ENCODE measurements at places on chromosomes 12 and 14.

DNA sequence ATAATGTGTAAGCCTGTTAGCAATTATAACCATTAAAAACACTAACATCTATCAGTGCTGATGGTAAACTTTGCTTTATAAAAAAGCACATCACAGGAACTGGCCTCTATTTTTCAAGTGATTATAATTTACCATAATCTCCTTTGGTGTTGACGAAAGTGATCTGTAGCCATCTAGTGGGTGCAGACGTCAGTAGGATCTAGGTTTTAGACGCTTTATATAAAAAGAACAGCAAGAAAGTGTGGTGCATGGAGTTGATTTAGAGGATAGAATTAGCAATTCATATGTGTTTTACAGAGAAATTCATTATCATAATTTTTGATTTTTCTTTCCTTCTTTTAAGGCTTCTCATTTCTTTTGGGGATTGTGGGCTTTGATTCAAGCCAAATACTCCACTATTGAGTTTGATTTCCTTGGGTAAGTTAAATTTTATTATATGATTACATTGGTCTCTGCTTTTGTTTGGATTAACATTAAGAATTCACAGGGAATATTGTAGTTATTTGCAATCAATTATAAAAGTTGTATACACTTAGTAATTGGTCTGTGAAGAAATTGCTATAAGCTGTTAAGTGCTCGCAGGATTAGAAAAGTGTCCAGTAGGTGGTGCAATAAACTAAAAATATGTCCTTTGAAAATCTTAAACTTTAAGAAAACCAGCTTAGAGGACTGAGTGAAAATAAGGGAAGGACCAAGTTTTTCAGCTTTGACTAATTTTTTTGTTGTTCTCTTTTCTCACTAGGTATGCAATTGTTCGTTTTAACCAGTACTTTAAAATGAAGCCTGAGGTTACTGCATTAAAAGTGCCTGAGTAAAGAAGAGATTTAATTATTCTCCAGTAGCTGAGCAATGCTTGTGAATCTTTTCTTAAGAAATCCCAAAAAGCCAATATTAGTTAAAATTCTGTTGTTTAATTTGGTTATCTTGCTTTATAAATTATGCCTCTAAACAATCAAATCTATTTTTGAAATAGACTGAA, 59.5 kb downstream of the ETNK1 start:
- DNase-seq = no peak

- DNase-seq = no peak
Observed at GRCh38 chr12:9843407-9843806, 16.1 kb downstream of the KLRF1 start.

DNA sequence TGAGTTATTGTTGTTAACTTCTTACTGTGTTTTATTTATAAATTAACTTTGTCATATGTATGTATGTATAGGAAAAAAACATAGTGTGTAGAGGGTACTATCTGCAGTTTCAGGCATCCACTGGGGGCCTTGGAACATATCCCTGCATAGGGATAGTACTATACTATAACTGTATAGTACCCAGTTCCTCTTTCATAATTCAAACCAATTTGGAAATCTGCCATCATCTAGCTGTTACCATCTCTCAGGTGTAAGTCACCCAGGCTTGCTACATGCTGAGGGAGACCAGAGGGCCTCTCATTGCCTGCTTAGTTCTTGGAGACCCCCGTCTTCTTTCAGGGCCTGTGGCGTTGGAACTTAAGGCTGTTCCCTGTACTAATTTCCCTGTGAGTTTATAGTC, 12.9 kb upstream of the DCD start:
- DNase-seq = no peak

DNA sequence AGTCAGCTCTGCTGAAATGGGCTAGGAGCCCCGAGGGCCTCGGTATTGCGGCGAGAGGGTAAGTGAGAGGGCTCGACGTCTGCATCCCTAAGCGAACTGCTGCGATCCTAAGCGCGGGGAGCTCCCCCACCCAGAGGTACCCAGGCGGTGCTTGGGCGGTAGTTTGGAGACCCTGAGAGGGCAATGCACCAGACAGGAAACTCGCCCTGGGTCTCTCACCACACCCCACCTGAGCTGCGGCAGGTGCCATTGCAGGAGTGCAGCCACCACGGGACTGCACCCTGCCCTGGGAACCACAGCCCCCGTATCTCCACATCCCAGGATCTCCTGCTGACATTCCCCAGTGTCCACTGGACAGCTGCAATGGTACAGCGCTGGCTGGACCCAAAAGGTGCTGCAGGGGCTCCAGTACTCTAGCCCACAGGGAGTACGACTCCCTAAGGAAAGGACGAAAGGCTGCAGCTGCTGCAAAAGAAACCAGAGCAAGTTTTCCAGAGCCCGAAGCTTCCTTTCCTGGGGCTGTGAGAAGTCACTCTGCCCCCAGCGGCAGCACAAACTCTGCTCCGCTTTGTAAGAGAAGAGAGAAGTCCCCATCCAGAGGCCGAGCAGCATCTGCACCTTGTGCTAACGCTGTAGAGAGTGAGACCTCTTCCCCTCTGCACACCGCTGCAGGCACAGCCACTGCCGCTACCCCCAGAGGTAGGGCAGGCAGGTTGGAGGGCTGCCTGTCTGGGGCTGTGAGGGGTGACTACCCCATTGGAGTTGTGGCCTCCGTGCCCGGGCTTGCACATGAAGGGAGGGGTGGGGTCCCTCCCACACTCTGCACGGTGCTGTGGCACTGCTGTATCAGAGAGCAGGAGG, 31.1 kb upstream of the MON2 start:
- DNase-seq = no peak

DNA sequence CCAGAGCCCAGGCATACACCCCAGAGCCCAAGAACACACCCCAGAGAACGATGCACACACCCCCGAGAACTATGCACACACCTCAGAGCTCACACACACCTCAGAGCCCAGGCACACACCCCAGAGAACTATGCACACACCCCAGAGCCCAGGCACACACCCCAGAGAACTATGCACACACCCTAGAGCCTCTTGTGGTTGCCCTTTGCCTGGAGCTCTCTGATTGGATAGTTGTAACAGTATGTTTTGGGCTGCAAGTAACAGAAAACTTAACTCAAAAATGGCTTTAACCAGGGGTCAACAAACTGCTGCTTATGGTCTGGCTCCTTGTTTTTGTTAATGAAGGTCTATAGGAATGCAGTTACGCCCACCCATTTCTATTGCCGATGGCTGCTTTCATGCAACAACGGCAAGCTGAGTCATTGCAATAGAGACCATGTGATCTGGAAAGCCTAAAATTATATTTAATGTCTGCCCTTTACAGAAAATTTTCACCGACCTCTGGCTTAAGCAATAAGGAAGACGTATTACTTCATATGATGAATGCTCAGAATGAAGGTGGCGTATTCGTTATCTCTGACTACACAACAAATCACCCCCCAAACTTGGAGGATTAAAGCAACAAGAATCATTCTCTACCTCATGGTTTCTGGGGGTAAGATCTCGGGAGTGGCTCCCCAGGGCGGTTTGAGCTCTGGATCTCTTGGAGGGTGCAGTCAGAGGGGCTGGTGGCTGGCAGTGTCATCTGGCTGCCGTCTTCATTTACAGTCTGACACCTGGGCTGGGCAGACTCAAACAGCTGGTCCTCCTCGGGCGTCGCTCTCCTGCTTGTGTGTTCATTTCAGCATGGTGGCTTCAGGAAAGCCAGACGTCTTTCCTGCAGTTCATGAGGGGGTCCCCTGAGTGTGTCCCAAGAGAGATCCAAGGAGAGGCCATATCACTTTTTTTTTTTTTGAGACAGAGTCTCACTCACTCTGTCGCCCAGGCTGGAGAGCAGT, 66.3 kb upstream of the NCOR2 start:
- DNase-seq = no peak

All from C1 segment of cervical spinal cord (tissue), 14 donors.